Activated T-helper 17 cell treated with anti-CD3 and anti-CD28 coated beads, Interleukin-2, amount 50 U/mL, for 72 hours (primary cell): ENCODE measurements at places on chromosomes 2 and 18.
A peak's percentile ranks its signal among the peaks of the same experiment; 100 is the strongest.

DNA sequence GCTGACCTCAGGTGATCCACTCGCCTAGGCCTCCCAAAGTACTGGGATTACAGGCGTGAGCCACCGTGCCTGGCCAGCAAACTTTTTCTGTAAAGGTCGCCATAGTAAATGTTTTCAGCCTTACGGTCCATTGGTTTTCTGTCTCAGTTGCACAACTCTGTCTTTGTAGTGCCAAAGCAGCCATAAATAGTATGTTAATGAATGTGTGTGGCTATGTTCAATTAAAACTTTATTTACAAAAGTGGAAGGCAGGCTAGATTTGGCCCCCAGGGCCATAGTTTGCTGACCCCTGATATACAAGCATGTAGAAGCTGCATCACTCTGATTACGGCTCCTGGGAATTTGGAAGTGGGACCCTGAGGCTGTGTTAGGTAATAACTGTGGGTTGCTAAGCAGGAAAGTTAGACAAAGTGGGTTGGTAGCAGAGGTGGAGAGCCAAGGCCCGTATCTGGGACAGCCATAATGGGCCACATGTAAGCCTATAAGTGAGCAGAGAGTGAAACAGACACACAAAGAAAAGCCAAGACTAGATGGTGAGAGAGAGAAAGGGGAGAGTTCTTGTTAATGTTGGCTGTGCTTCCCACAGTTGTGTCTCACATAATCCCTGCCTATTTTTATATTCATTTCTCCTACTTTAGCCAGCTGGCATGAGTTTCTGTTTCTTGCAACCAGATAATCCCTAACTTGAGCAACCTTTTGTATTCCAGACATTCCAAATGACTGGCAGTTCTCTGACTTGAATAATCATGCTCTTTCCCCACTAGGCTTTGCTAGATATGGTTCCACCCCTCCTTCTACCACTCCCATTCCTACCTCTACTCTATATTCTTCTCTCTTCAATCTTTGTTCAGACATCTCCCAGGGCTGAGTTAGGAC, 223.3 kb upstream of the STON1 start:
- no peak for ATAC-seq

DNA sequence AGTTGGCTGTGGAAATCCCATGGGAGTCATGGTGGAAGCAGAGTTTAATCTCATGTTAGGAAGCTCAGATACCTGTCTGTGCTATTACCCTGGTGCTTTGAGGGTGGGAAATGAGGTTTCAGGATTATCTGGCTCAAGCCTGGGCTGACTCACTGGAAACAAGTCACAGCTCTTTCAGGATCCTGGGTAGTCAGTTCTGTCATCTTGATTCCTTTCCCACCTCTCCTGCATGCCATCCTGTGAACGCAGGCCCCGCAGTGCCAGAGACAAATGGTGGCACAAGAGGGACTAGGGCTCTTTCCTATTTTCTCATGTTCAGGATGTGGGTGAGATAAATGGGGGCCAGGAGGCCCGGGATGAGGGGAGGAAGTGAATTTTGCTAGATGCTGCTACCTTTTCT, 3.7 kb upstream of the FAM136A start:
- no peak for ATAC-seq

GRCh38 chr2:228556717-228557116, 375.2 kb upstream of the SPHKAP start:
- no peak for ATAC-seq

GRCh38 chr2:130152816-130153595, 8.1 kb upstream of the CCDC74B start:
- no peak for ATAC-seq

DNA sequence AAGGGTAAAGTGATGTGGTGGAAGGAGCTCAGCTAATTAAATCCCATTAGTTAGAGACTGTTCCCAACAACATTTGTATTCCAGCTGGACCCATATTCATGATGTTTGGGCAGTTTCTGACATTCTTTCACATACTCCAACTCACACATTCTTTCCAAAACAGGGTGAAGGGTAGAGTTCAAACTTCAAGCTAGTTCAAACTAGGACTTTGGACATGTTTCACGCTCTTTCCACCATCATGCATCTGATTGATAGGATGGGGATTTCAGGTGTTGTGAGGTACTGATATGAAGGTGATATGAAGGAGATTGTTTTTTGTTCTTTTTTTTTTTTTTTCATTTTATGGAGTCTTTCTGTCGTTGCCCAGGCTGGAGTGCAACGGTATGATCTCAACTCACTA, 197.1 kb upstream of the LHCGR start:
- no peak for ATAC-seq

- ATAC-seq: no peak
Measured at GRCh38 chr2:7634409-7634808, 717.2 kb downstream of the RNF144A start.

DNA sequence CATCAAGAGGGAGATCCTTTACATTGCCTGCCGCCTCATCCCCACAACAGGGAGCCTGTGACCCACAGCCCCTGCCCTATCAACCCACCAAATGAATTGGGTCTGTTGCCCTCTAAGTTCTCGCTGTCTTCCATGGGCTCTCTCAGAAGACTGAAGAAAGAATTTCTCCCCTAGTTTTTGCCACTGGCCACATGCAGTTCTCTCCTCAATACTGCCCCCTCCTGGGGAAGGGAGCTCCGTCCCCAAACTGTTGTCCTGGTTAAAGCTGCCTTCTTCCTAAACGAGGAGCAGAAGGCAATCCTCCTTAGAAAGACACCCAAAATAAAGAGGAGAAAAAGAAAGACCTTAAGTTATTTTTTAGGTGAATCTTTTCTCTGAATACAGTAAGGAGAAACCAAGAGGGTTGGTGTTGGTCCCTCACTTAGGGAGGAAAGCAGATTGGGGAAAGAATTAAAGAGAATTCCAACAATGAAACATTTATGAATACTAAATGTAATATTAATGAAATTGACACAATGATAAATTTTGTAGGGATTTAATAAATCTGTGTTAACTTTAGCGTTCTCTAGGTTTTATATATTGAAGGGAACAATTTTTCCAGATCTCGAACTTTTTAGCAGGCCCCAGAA, 31.1 kb upstream of the SATB2 start:
- ATAC-seq: peak; percentile 37
